Amygdala (tissue), 56 donors: ENCODE measurements at places on chromosomes 12 and 14.

GRCh38 chr12:70243510-70244371 lies 508 bp downstream of the CNOT2 start:
- peak; percentile 32 for DNase-seq

GRCh38 chr14:29937116-29937515 lies 9.5 kb upstream of the PRKD1 start:
- DNase-seq = no peak

DNA sequence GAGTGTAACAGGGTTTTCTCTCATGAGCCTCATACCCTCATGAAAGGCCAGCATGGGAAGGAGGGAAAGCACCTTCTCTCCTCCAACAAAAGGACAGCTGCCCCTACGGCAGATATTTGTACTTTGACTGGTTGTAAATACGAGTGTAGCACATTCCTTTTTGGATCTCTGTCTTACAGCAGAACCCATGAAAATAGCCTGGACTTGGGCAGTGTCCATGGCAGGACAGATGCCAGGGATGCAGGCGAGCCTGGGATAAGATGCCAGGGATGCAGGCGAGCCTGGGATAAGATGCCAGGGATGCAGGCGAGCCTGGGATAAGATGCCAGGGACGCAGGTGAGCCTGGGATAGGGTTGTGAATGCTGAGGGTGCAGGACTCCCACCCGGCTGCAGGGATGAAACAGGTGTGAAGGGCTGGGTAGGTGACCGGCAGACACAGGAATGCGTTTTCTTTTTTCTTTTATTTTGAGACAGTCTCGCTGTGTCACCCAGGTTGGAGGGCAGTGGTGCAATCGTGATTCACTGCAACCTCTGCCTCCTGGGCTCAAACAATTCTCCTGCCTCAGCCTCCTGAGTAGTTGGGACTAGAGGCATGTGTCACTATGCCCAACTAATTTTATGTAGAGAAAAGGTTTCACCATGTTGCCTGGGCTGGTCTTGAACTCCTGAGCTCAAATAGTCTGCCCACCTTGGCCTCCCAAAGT lies 120.0 kb downstream of the BEGAIN start:
- DNase-seq = no peak

DNA sequence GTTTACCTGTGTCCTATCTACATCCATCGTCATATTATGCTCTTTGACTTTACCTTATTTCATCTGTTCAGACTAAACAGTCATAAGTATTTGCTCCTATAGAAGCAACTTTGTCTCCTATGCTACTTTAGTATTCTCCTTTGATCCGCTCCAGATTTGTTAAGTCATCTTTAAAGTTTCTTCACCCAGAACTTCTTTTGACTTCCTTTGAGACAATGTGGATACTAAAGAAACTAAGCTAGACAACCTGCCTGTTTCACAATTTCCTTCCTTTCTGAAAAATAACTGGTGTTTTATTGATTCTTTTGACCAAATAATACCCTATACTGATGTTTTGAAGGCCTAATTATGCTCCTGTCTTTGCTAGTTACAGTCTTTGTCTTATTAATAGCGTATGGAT lies 30.0 kb upstream of the LRRK2 start:
- no peak for DNase-seq

- no peak for DNase-seq
Observed at GRCh38 chr14:96991226-96991625, 194.0 kb downstream of the VRK1 start.

DNA sequence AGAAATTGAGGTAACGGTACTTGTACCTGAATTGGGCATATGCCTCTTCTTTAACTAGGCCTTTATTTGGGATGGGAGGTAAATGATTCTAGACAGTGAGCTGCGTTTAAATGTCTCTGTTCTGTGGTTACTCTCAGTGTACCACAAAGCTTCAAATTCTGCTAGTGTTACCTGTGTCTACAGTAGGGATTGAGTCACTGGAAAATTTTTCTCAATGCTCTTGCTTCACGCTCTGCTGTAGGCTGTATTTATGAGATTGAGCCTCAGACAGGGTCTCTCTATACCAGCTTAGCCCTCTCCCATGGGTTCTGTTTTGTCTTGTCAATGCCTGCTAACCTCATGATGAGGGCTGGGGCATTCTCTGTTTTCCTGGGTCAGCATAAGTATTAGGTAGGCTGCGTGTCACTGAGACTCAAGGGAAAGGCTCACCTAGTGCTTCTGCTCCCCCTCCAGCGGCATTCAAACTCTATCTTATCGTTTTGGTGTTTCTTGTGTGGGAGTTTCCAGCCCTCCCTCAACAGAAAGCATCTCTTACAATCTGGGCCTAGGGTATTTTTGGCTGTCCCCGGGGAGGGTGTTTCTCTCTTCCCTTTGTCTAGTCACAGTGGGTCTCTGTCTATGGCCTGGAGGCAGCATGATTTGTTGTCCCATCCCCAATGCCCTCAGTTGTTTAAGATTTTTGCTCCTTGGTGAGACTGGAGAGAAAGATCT lies 285.8 kb downstream of the ADGRD1 start:
- no peak for DNase-seq

GRCh38 chr14:94773655-94774343 lies 3.9 kb upstream of the GSC start:
- no peak for DNase-seq

DNA sequence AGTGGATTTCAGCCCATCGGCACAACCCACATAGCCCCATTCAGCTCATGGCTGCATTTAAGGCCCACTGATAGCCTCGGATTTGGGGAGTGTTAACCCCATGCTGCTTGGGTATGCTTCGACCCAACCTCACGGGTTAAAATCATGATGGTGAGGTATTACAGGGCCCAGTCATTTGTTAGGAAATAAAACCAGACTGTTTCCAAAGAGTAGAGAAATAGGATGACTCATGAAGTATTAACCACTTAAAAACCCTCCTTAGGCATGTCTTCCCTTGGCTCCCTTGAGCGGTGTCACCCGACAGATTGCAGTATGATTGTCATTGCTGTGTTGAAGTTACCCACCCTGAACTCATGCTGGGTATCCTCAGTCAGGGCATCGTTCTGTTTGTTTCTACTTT lies 289.1 kb downstream of the CACNA1C start:
- no peak for DNase-seq

GRCh38 chr12:129109174-129110001 lies 256.1 kb downstream of the GLT1D1 start:
- DNase-seq = no peak

GRCh38 chr14:54451121-54451601 lies 10.0 kb upstream of the CNIH1 start:
- no peak for DNase-seq

DNA sequence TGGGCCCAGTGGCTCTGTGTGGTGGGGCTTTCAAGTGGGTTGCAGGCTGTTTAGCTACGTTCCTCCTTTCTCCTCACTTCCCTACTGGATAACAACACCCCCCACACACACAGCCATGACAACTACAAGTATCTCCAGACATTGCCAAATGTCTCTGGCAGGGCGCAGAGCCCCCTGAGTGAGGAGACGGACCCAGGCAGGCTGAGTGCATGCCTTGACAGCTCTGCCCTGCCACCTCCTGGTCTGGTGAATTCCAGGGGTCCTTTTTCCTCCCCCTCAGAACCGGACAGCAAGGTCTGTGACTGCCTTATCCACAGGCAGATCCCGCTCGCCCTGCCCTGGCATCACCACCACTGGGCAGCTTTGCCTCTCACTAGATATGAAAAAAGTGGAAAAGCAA lies 276.5 kb downstream of the TMEM132C start:
- DNase-seq = no peak

DNA sequence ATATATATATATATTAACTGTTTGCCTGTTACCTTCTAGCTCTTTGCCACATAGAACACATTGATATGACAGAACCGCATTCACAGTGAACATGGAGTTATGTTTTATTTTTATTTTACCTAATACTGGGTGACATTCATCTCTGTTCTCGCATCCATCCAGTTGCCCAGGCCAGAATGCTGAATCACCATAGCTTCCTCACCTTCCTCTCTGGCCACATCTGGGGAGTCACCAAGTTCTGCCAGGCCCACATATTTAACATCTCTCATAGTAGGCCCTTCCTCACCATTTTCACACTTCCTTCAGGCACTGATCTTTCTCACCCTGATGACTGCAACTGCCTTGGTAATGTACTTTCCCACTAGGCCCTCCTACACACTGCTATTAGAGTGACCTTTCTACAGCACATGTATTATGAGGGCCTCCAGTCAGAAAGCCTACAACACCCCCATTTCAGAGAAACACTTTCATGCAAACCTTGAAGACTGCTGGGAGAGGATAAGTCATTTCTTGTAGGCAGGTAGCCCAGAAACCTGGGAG lies 106.8 kb downstream of the LGR5 start:
- no peak for DNase-seq

GRCh38 chr12:47793015-47793681 lies 20.1 kb downstream of the SLC48A1 start:
- DNase-seq = no peak

DNA sequence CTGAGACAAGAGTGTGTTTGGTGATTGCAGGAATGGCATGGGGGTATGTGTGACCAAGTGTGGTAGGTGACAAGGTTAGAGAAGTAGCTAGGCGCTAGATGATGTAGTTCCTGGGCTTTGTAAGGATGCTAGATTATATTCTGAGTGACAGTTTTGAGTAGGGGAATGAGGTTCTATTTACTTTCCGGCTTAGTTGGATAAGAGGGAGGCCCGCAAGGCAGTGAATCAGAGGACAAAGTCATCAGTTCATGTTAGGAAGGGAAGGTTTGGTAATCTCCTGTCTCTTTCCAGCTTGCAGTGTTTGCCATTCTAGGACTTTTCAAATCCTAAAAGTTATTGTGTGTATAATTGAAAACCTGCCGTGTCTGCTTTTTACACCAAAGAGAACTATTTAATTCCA lies 45.0 kb downstream of the CFAP54 start:
- no peak for DNase-seq

DNA sequence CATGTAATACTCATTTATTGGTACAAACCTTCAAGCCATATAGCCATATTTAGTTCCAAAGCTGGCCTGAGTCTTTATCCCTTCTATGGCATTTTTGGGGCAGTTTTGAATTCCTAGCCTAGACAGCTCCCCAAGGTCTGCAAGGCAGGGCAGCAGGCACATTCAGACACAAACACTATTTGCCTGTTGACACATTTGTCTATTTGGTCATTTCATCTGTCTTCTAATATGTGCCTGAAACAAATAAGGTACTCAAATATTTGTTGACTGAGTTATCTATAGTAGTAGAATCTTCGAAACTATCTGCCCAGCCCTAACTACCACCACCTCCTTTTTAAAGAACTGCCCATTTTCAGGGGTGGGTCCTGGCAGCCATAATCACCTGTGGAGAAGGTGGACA lies 9.3 kb downstream of the PPM1H start:
- no peak for DNase-seq

DNA sequence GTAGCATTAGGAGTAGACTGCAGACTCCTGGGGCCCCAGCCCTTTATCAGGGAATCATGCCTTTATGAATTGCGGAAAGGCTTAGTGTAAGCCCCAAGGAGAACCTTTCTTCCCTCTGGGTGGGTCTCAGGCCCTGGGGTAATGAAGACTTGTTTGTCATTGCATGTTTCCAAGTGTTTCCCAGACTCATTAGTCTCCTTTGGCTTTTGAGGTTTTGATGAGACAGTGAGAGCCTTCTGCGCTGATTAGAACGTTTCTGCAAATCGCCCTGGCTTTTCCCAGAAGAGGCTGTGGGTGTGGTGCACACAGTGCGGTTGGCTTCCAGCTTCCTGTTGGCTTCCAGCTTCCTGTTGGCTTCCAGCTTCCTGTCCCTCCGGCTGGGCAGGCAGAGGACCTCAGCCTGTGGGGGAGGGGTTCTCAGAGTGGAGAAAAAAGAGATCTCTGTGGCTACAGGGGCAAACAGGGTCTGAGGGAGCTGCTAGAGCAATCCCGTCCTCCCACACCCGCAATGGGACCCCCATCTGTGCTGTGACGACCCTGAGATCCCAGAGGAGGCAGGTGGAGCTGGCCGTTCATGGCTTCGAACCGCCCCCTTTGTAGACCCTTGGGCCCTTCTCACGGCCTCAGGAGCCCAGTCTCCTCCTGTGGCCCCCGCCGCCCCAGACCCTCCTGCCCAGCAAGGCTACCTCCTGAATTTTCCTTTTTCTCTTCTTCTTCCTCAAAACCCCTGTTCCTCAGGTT lies 42.1 kb downstream of the GPR68 start:
- no peak for DNase-seq

DNA sequence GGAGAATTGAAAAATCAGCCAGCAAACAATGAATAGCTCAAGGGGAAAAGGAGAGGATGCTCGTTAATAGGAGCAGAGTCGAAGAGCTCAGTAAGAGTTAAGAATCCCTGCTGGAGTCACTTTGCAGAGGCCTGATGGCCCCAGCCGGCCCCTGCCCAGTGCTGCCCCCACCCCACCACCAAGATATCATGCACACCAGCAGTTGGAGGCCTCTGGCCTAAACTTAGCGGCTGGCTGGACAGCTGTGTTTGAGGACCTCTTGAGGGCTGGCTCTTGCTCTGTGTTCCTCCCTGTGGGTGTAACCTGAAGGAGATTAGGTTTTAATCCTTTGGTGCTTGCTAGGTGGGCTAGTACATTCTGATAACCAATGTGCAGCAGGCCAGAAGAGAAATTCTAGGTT lies 142.0 kb downstream of the PLXNC1 start:
- no peak for DNase-seq

DNA sequence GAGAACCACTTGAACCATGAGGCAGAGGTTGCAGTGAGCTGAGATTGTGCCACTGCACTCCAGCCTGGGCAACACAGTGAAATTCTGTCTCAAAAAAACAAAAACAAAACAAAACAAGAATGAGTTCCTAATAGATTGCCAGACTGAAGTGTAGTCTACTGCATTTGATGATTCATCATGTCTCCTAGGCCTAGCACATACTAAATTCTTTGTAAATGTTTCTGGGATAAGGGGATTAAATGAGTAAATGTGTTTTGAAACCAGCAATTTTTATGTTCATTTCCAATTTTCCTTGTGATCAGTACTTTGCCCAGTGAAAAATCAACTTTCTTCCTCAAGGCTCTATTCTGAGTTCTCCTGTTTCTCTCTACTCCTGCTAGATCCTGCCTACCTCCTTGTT lies 2.9 kb upstream of the DYRK2 start:
- DNase-seq = no peak

- no peak for DNase-seq
Observed at GRCh38 chr12:16552301-16552700, 53.7 kb downstream of the LMO3 start.

DNA sequence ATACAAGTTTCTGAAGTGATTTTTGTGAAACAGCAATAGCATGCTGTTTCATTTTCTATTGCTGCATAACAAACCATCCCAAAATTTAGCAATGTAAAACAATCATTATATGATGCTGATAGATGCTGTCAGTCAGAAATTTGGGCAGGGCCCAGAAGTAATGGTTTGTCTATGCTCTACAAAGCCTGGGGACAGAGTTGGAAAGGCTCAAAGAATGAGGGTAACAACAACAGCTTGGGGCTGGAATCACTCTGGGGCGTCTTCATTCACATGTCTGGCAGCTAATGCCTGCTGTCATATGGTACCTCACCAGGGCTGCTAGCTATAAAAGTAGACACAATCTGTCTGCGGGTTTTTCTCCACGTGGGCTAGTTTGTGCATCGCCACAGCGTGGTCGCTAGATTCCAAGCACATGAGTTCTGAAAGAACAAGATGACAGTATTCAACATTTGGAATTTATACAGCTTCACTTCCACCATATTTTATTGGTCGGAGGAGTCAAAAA lies 176.5 kb downstream of the BMP4 start:
- DNase-seq = no peak
